Hindlimb muscle (tissue), 1 donor: ENCODE measurements at places on chromosomes 4 and X. TPM values are rescaled to one million over a fixed set of nuclear protein-coding genes. Genes with fewer than 3 reads are reported as not detected.

DNA sequence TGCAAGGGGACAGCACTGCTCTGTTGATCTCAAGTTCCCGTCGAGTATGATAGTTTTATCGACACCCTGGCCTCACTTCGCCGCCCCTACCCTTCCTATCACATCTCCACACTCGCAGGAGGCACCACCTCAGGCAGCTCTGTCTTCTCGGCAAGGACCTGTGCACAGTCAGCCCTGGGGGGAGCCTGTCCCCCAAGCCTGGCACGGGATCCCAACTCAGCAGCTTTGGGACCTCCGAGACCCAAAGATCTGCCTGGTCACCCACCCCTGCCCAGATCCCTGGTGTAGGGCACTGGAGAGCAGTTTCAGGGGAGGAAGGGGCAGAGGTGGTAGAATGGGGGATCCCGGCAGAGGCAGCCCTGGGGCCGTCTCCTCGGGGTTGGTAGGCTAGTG, 18.0 kb upstream of the UBA1 start:
- no peak for DNase-seq

TBC1D8B gene
- 3.5 TPM for polyA plus RNA-seq

- no peak for DNase-seq
Observed at GRCh38 chrX:25083661-25084060, 67.9 kb upstream of the ARX start.

DNA sequence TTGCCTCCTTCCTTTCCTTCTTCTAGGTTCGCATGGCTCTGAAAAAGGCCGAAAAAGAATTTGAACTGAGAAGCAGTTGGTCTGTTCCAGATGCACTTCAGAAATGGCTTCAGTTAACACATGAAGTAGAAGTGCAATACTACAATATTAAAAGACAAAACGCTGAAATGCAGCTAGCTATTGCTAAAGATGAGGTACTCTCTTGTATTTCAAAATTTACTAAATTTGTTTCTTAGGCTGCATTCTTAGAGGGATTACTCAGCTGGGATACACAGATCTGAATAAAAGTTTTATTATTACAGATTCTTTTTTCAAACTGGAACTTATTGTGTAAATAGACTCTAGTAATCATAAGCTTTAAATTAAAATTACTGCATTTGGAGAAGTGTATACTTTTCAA, 146.9 kb downstream of the STIM2 start:
- DNase-seq: no peak

DNA sequence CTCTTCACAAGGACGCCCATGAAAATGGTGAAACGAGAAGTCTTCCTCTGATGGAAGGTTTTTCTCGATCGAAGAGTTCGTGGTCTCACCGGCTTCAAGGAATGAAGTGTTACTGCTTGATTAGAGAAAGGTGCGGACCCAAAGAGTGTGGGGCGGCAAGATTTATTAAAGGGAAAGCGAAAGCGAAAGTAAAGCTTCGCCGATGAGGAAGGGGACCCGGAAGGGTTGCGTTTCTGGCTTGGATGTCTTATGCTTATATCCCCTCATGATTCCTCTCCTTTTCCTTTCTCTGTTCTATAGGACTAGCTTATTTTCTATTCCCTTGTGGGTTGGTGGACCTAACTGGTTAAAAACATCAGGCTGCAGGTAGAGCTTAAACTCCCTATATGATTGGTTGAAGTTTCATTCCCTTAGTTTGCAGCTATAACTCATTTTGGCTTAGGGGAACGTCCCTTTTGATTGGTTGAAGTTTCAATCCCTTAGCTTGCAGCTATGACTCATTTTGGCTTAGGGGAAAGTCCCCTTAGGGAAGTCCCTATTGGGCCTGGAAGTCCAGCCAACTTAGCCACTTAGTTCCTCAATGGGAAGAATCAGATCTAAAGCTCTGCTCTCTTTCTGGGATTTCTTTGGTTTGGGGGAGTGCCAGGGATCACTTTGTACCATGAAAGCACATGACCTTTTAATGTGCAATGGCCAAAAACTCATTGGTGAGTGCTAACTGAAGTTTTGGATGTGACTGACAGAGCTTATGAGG, 1025.0 kb upstream of the PCDH10 start:
- DNase-seq: no peak

- no peak for DNase-seq
Observed at GRCh38 chr4:164343472-164343976, 410.4 kb upstream of the SMIM31 start.

WDR17 gene
- 0.72 TPM for polyA plus RNA-seq
